ENCODE measurements at places on chromosomes 13 and 19. TPM values are rescaled to one million over a fixed set of nuclear protein-coding genes. Genes with fewer than 3 reads are reported as not detected.

ADAMTS10 gene
- total RNA-seq = 10.7 TPM

ZNF230 gene
- total RNA-seq = 3.3 TPM

NECTIN2 gene
- total RNA-seq = 183 TPM

LYL1 gene
- total RNA-seq = 1.7 TPM

WASF3 gene
- total RNA-seq = 3.8 TPM

PRTN3 gene
- not detected for total RNA-seq

C19orf73 gene
- 0.45 TPM for total RNA-seq

RFPL4AL1 gene
- 0.87 TPM for total RNA-seq

TEX26 gene
- total RNA-seq = not detected

MISP3 gene
- total RNA-seq = 1.3 TPM

ADAT3 gene
- 2.6 TPM for total RNA-seq

TBXA2R gene
- total RNA-seq = not detected

ZNF525 gene
- total RNA-seq = 10.2 TPM

MEIOSIN gene
- not detected for total RNA-seq

ARL11 gene
- total RNA-seq = under 0.01 TPM

ZNF227 gene
- 24.7 TPM for total RNA-seq

GARIN5A gene
- total RNA-seq = 0.52 TPM

All from renal cortical epithelial cell (primary cell).